Fibroblast of skin of back (primary cell): ENCODE measurements at places on chromosomes 2 and 18.
A peak's percentile ranks its signal among the peaks of the same experiment; 100 is the strongest.

- no peak for DNase-seq
These were observed 3.7 kb upstream of the METAP1D start for GRCh38 chr2:171996021-171996420.

DNA sequence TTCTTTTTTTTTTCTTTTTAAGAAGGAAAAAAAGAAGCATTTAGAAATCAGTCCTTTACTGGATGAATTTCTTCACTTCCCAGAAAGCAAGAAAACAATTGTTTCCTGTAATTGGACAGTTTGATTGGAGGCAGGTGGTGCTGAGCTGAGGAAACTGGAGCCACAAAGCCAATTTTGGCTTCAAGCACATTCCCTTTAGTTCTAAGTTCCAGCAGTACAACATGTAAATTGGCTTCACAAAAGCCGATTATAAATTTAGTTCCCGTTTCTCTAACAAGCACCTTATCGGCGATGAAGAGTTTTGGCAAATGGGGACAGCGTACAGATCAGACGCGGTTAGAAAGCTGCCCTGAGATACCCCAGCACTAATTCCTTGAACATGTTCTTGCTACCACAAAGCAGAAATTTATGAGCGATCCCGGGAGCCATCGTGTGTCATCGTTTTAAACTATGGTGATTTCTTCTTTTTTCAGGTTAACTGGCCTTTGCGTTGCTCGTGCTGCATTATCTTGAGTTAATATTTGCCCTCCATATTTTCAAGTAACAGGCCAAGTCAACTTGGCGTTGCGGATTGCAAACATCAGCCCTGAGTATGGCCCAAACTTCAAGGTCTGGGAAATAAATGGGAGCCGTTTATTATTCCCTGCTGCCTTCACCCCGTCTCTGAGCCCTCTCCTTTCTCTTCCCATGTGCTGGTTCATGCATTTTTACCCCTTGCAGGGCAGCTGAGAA, 190.4 kb upstream of the ID2 start:
- no peak for DNase-seq

- DNase-seq: no peak
These were observed 62.6 kb downstream of the NBAS start for GRCh38 chr2:15498554-15498953.

- DNase-seq: no peak
These were observed 196.1 kb downstream of the SETBP1 start for GRCh38 chr18:44876755-44877154.

DNA sequence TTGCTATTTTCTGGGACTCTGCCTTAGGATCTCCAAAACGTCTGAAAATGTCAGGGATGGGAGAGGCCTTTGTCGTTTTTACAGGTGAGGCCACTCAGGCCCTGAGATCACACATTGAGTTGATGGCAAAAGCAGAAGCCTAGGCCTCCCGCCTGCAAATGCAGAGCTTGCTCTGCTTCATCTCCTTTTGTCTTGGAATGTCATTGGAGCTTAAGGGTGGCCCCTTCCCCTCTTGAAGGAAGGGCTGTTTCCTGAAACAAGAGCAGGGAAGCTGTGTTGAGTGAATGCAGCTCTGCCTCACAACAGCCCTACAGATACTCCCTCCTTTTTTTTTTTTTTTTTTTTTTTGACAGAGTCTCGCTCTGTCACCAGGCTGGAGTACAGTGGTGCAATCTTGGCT, 123.5 kb downstream of the GLI2 start:
- DNase-seq: no peak

DNA sequence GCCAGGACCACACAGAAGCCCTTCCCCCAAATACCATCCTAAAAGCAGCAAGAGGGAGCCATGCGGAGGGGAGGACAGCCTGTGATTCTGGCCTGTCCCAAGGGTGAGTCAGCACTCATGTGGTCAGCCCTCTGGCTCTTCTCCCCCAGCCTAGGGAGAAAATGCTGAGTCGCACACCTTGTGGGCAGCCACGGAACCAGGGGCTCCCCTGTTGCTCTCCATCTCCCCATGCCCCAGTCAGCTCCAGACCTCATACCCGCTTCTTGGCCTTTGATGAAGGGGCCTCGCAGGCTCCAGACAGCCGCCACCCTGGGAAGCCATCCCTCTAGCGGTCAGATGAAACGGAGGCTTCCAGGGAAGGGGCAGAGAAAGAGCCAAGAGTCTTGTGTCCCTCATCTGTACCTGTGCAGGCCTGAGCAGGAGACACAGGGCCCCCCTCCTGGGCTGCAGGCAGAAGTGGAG, 181.3 kb upstream of the SIX2 start:
- peak; percentile 60 for DNase-seq

GRCh38 chr18:26207937-26208336, 18.3 kb upstream of the TAF4B start:
- no peak for DNase-seq

GRCh38 chr2:188444106-188444835, 152.6 kb downstream of the GULP1 start:
- peak; percentile 28 for DNase-seq

- DNase-seq: no peak
These were observed 45.7 kb upstream of the ALPP start for GRCh38 chr2:232332940-232333259.

GRCh38 chr18:8097927-8098326, 511.3 kb upstream of the RAB12 start:
- DNase-seq: no peak

DNA sequence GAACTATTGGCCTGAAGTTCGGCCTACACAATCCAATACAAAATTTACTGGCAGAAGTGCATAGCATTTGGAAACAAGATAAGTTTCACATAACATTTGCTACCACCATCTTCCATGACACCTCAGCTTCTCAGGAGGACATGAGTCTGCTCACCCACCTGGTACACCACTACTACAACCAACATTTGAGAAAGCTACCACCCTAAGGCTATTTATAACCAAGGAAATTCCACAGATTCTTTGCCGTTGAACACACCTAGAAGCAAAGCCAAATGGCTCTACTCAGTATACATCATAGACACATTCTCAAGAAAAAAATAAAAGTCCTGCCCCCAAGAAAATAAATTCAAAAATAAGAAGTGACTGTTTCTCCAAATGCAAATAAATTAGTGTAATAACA, 145.3 kb downstream of the SPAG16 start:
- no peak for DNase-seq

DNA sequence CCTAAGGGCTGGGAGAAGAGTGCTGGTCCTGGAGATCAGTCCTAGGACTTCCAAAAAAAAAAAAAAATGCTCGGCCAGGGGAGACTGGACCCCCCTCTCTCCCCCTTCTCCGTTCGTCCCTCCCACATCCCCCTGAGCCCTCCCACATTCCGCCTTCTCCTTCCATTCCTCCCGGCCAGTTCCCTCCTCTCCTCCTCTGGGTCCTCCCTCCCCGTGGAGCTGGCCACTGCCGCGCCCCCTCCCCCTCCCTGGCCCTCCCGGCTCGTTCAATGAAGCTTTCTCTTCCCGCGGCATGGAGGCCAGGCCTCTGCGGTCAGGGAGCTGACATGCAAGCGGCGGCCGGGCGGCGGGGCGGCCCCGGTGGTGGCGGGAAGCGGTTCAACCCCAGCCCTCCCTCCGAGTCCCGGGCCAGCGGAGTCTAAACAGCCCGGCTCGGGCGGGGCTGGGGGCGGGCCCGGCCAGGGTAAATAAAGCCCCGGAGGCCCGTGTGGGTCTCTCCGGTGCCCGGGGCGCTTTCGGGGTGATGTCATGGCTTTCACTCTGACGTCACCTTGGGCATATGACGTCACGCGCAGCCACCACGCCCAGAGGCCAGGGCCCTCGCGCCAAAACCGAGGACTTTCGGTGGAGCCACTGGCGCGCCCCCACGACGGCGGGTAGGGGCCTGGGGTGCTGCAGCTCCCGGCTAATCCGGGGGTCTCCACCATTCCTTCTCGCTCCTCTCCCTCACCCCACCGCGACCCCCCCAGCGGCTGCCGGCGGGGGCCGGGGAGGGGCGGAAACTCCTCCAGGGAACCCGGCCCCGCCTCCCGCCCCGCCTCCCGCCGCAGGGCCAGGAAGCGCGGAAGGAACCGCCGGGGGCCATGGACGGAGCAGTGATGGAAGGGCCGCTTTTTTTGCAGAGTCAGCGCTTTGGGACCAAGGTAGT, at the start of the genes DOK1 and LOXL3:
Gene DOK1, plus strand, starts transcription at position 829 of the 928 bp plus-strand sequence. Its CDS starts 35 bp downstream, at position 864.
Gene LOXL3, minus strand, starts transcription at position 51 of the 928 bp plus-strand sequence. CDS start 1,308 bp downstream, outside the sequence.
- DNase-seq: peak; percentile 93

DNA sequence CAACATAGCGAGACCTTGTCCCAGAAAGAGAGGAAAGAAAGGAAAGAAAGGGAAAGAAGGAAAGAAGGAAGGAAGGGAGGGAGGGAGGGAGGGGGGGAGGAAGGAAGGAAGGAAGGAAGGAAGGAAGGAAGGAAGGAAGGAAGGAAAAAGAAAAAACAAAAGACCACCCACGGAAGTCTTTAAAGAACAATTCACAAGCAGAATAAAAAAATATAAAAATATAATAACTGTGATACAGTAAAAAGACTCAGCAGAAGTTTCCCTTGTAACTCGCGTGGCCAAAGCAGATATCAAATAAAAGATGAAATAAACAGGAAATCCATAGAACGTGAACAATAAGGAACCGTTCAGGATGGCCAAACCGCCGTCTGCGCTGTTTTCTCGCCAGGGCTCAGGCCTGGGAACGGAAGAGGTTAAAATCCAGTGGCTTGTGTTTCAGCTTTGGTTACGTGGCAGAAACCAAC, 1.2 kb upstream of the SLC1A4 start:
- peak; percentile 95 for DNase-seq

DNA sequence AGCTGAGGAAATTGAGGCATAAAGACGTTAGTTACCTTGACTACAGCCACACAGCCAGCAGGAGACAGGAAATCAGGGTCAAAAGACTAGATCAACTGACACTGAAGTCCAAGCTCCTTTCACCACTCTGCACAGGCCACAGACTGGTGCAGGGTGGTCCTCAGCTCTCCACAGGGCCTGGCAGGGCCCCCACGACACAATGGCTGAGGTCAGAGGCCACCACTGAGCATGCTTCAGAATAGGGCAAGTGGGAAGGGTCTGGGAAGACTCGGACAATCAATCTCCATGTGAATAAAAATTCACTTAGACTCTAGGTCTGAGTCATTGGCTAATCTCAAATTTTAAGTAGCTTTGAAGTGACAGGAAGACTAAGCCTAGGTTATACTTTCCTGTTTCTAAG, 201.7 kb downstream of the ALK start:
- DNase-seq: no peak

- no peak for DNase-seq
These were observed 98.2 kb upstream of the EPAS1 start for GRCh38 chr2:46198966-46199365.

GRCh38 chr2:39932198-39932597, 153.1 kb upstream of the THUMPD2 start:
- peak; percentile 39 for DNase-seq

- peak; percentile 74 for DNase-seq
These were observed 202.2 kb downstream of the TRIB2 start for GRCh38 chr2:12918835-12919445.

- DNase-seq: no peak
These were observed 95.1 kb downstream of the DYM start for GRCh38 chr18:49365346-49365745.

DNA sequence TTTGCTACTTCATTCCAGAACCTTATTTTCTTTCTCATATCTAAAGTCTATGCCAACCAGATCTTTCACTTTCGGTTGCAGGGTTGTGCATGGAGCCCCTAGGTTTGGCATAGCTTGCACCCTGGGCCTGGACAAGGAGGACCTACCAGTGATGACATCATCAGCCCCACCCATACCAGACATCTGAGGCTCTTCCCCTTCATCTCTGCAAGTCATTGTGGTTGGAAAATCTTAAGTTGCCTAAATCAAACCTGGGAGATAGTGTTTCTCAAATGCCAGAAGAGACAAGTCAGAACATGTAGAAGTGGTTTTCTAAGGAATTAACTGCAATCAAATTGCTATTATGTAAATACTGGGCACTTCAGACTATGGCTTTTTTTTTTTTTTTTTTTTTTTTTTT, 363.3 kb downstream of the ZNF516 start:
- no peak for DNase-seq

DNA sequence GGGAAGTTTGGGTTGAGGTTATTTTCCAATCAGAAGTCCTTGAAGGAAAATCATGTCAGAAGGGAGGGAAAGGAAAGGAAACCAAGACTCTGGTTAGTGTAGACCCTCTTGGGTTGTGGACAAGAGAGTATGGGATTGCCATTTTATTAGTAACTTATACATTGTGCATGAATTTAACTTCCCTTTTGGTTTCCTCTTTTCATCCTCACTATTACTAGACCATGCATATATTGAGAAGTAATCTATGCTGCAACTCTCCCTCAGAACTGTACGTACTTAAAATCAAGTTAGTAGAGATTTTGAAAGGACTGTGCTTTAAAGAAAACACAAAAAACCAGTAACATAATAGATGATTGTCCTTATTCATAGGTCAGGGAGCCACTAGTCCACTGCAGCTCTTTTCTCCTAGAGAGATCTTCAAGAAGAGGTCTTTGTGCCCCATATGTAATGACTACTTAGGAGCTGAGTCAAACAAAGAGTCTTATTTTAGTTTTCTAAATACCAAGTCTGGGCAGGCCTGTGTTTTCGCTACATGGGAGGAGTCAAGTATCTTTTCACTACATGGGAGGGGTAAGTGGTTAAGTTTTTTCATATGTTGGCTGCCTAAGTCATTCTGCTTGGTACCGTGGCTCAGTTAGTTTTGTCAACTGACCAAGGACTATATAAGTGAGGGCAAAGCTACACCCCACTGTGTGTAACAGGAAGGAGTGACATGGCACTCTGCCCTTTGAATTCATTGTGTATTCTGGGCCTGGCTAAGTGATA, 25.2 kb upstream of the FAM117B start:
- peak; percentile 28 for DNase-seq

GRCh38 chr2:180747728-180748127, 232.7 kb upstream of the UBE2E3 start:
- no peak for DNase-seq

- peak; percentile 36 for DNase-seq
These were observed 20.6 kb upstream of the EPAS1 start for GRCh38 chr2:46276642-46277041.

- DNase-seq: no peak
These were observed 540 bp downstream of the ATP9B start for GRCh38 chr18:79069717-79070151.

GRCh38 chr2:240590681-240591111, 4.2 kb downstream of the CAPN10 start:
- no peak for DNase-seq

GRCh38 chr18:22346401-22346952, 71.2 kb downstream of the CTAGE1 start:
- DNase-seq: peak; percentile 64
